ENCODE measurements at places on chromosomes 4 and X.

GRCh38 chrX:31819455-31819854, 747.6 kb upstream of the FTHL17 start:
- no peak for DNase-seq

DNA sequence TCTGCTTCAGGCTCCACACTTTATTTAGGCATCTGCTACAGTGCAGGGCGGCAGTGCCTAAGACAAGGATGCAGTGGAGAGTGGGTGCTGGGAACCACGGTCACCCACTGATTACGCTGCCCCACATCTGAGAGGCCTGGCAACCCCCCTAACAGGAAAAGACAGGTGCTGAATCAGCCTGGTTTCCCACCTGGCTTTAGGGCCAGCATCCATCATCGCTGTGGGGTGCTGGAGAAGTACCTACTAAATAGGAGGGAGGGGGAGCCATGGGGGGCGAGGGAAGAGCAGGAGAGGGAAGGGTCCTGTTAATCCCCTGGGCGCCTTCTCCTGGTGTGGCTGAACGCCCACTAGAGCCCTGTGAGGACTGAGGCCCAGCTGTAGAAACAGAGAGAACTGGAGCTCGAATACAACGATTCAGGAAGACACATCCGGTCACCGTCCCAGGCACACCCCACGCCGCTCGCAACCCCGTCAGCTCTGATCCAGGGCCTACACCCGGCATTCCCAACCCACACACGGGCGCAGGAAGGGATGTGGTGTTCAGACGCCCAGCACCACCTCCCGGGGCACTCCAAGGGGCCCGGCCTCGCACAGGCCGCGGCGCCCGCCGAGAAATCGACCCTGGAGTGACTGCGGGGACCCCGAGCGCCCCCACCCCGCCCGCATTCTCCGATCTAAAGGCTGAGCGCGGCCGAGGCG, 554 bp downstream of the DCTD start:
- no peak for DNase-seq

DNA sequence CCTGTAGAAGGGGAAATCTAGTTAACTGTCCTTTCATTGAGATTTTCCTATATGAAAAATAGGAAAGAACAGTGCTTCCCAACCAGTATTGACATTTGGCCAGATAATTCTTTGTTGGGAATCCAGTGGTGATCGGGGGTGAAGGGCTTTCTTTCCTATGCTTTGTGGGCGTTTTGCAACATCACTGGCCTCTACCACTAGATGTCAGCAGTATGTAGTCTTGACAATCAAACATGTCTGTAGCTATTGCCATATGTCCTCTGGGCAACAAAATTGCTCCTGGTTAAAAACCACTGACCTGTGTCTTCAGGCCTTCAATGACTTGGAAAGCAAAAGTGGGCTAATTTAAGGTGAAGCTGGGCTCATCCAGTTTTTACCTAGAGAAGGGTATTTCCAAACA, 658.5 kb downstream of the DACH2 start:
- DNase-seq = no peak

DNA sequence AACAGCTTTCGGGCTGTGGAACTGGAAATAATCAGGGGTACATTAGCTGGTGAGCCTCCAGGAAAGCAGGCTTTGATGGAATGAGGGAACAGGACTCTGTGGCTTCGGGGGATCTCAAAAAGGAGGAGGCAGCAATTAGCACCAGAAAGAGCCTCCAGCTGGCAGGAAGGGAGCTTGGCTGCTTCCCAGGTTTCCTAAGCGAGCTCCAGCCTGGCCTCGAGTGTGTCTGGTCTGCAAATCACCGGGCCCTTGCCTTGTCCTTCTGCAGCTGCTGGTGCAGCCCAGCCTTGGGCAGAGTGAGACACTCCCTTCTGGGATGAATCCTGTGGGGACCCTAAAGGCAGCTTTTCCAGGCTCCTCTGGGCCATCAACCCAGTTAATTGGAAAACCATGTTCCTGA, 10.7 kb upstream of the PDHA1 start:
- DNase-seq = no peak

GRCh38 chr4:24564488-24564887, 19.9 kb downstream of the DHX15 start:
- DNase-seq = no peak
